ENCODE measurements at places on chromosomes 11 and 22.

- DNase-seq: peak; percentile 63
These were observed 85.9 kb downstream of the ZNF280B start for GRCh38 chr22:22422629-22423112.

- no peak for DNase-seq
These were observed 1248.4 kb downstream of the BRD1 start for GRCh38 chr22:48579043-48579927.

GRCh38 chr11:100761841-100762240, 74.8 kb downstream of the ARHGAP42 start:
- DNase-seq: no peak

DNA sequence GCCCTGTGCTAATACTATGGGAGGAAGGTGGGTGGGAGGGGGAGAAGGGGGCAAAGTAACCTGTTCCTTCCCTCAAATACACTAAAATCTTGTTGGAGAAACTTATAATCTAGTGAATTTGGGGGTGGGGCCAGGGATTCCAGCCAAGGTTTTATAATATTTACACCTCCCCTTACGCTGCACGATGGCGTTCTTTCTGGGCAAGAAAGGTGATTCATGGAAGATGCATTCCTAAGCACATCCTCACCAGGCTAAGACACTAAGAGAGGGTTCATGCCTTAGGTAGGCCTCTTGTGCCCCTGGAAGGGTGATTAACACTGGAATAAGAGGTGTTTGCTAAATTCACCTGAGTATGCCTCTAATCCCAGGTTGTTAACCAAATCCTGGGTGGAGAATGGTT, 82.6 kb downstream of the BARX2 start:
- DNase-seq: no peak

- no peak for DNase-seq
These were observed 59.7 kb downstream of the MICAL3 start for GRCh38 chr22:17964643-17965042.

GRCh38 chr11:18065572-18065971, 19.5 kb upstream of the TPH1 start:
- no peak for DNase-seq

DNA sequence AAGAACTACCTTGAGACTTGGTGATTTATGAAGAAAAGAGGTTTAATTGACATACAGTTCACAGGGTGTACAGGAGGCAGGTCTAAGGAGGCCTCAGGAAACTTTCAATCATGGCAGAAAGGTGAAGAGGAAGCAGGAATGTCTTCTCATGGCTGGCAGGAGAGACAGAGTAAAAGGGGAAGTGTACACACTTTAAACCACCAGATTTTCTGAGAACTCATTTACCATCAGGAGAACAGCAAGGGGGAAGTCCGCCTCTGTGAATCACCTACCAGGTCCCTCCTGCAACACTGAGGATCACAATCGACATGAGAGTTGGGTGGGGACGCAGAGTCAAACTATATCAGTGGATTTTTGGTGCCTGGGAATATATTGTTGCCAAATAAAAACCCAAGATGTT, 40.3 kb upstream of the OR5D13 start:
- DNase-seq: no peak

GRCh38 chr11:115334932-115335788, 169.1 kb downstream of the CADM1 start:
- DNase-seq: no peak

DNA sequence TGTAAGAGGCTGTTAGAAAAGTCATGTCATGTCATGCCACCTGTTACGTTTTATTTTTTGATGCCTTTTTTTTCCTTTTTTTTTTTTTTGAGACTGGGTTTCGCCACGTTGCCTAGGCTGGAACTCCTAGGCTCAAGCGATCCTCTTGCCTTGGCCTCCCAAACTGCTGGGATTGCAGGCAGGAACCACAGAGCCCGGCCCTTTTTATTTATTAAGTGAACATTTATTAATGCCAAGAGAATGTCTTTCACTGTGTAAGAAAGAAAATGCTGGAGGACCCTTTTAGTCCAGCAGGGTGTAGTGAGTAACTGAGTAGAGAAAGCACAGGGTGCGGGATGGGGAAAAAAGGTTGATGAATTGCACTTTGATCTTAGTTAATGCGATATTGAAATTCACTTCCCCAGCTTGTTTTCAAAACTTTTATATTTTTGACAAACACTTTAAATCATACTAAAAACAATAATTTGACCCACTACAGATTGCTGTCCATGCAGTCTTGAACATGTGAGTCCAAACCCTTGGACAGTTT, 2.3 kb upstream of the XBP1 start:
- no peak for DNase-seq

DNA sequence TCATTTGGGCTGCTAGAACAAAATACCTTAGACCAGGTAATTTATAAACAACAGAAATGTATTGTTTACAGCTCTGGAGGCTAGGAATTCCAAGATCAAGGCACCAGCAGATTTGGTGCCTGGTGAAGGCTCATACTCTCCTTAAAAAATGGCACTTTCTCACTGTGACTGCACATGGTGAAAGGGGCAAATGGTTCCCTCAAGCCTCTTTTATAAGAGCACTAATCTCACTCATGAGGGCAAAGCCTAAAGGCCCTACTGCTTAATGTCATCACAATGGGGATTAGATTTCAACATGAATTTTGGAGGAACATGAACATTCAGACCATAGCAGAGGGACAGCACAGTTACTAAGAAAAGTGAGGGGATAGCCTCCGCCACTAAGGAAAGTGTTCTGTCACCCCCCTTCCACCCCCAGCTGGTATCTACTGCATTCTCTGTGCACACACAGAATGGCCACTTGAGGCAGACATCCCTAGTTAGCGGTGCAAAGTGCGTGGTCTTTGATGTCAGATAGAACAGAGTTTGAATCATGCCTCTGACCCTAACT, 47.2 kb upstream of the CEP295 start:
- DNase-seq: peak; percentile 3

GRCh38 chr11:77503006-77503405, 29.1 kb upstream of the PAK1 start:
- no peak for DNase-seq

DNA sequence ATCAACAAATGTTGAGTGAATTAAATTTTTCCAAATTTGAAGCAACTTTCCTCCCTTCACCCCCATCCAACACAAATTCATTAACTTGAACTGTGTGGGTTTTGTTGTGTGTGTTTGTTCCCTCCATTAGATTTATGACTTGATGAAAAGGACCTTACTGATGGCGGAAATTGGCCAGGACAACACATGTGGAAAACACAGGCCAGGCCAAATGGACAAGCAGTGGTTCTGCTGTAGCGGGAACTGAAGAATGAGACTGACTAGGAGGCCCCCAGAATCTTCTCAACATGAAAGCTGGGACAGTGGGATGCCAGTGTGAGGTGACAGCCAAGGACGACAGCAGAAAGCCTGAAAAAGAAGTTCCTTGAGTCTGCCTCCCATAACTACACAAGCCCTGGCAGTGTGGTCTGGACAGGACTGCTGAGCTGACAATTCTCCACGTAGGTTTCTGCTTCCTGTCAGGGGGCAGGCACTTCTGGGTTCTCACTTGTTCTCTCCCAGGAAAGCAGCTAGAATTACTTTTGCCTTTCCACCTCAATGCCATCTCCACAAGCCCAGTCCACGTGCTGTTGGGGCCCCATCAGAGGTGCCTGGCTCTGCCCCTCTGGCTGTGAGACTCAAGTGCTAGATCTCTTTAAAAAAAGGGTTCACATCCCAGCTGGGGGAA, 94.3 kb downstream of the ETS1 start:
- no peak for DNase-seq

DNA sequence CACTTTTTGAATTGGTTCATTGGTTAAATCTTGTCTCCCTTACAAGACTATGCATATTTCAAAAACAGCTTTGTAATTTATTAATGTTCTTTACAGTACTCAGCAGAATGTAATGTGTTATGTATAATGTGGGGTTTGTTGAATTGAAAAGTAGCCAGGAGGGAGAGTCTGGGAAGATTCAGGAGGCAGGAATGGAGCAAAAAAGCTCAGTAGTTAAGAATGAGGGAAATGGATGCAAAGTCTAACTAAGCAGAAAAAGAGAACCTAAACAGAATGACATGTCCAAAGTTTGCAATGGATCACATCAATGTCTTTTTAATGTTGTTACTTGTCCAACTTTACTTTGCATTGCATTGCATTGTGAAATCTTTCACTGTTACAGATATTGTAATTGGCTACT, 86.5 kb upstream of the CARD18 start:
- DNase-seq: no peak

- peak; percentile 19 for DNase-seq
These were observed 4.7 kb downstream of the DGCR8 start for GRCh38 chr22:20084547-20085413.

- DNase-seq: no peak
These were observed 27.1 kb downstream of the NXPE2 start for GRCh38 chr11:114705280-114706024.

DNA sequence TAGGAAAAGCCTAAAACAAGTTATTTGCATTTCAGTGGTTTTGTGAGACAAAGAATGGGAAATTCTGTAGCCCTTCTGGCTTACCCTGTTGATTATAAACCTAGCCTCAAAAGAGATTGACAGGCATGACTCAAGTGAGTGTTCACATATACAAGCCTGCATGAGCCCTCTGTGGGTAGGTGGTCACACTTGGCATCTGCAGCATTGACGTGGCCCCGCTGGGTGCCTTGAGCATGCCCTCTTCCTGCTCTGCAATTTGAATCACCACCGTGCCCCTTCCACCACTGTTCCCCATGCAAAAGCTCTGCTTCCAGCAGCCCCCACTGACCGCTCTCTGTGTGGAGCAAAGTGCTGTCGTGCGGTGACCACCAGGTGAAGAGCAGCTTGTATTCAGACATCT, 21.0 kb upstream of the ADSL start:
- DNase-seq: peak; percentile 75

DNA sequence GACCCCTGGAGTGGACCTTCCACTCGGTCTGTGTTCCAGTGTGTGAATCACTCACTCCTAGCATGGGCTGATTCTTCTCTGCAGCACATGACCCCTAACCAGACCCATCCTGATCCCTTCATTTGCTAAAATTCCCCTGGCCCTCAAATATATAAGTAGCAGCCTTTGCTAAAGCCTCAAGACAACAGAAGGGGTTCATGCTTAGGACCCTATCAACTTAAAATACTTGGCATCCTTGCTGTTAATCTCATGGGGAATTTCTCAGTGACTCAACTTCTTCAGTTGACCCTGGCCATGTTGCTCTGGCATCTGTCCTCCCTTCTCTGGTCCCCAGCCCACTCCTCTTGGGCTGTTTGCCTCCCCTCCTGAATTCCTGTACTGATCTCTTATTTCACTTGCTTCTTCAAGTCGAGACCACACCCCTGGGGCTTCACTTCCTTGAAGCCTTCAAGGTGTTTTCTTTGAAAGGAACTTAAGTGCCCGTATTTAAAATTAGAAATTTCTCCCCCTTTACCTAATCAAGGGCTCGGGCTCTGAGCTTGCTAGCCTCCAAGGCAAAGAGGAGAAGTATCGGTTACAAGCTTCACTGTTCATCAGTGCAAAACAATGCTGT, 23.6 kb downstream of the NNMT start:
- no peak for DNase-seq

- DNase-seq: no peak
These were observed 731.2 kb upstream of the ANO5 start for GRCh38 chr11:21461701-21462100.

GRCh38 chr11:30914143-30914762, 328.1 kb upstream of the MPPED2 start:
- no peak for DNase-seq

DNA sequence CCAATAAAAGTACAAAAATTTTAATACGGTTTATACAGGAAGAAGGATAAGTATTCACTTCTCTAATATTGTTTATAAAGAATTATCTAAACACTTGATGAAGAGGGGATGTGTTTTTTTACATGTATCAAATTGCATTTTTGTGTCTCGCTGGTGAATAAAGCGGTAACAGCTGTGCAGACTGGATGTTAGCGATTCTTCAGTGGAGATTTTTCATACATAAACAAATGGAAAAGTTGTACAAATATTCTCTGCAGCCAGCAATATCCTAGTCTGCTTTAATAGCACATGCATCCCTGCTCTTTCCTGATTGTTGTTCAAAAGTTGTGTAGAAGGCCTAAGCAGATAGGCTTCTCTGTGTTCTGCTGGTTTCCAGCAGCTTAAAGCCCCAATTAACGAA, 369.3 kb downstream of the SOX6 start:
- DNase-seq: no peak

GRCh38 chr11:85582111-85582510, 45.0 kb downstream of the DLG2 start:
- DNase-seq: no peak

- no peak for DNase-seq
These were observed 5.5 kb downstream of the OPCML start for GRCh38 chr11:133526790-133527189.

DNA sequence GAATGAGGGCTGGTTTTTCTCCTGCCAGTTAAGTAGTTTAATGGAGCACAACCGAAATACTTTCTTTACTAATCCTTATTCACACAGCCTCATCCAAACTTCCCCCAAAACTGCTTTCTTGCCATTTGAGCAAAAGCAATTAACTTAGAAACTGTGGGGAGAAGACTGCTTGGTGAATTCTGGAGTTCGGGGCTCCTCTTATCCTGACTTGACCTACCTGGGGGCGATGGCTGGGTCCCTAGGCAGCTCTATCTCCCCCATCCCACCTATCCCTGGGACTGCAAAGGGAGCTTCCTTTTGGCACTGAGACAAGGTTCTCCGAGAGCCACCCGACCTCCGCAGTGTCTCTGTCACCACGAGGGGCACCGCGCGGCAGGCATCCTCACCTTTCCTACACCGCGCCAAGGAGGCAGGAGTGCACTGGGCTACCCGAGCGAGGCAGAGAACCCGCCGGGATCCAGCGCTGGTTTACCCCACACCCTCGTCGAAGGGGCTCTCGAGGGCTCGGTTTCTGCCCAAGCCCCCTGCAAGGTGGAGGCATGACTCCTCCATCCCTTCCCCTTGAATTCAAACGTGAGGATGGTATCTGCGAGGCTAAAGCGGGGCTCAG, 759 bp downstream of the DESI1 start:
- peak; percentile 57 for DNase-seq

- DNase-seq: no peak
These were observed 124.9 kb upstream of the ZC3H12C start for GRCh38 chr11:109968299-109968698.

- DNase-seq: no peak
These were observed 9.4 kb upstream of the SYT12 start for GRCh38 chr11:67013511-67014045.

- DNase-seq: no peak
These were observed 4.1 kb downstream of the MIF start for GRCh38 chr22:23898006-23898974.

DNA sequence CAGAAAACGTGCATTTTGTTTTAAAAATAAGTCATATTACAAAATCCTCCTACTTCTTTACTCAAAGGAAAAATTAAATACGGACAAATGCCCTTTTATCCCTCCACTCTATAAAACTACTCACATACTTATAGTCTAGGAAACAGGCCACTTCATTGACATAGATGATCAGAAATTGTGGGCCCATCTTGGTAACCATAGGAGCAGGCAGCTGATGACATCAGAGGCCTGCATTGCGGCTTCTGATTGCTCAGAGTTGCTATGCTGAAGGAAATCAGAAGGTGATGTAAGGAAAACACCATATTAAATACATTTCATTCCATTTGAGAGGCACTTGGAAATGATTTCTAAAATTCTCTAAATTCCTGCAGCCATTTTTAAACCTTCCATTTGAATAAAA, 27.0 kb downstream of the FAM76B start:
- DNase-seq: no peak

- DNase-seq: no peak
These were observed 324.3 kb downstream of the TBC1D22A start for GRCh38 chr22:47086596-47087248.

GRCh38 chr11:88102598-88102934, 72.7 kb downstream of the RAB38 start:
- DNase-seq: no peak
